ENCODE measurements at places on chromosomes 11 and 22.
A peak's percentile ranks its signal among the peaks of the same experiment; 100 is the strongest.

GRCh38 chr11:34263441-34264091, 94.2 kb downstream of the ABTB2 start:
- peak; percentile 88 for DNase-seq

- no peak for DNase-seq
These were observed 91.7 kb upstream of the GRAMD1B start for GRCh38 chr11:123338266-123338800.

GRCh38 chr11:66979336-66979980, 4.4 kb downstream of the C11orf86 start:
- DNase-seq, result peak; percentile 49

DNA sequence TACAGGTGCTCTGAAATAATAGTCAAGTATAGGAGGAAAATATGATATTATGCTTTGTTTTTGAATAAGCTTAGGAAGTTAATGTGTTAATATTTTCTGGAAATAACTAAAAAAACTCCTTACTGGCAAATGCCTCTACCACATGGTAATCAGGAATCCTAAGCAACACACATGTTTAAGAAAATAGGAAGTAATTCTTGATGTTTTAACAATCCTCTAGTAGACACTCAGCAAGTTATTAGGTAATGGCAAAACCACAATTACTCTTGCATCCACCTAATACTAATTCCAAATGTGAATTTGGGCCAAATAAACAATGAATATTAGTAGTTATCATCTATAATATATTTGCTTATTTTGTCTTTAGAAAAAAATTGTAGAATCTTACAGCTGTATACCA, 53.6 kb downstream of the SLC35F2 start:
- no peak for DNase-seq

GRCh38 chr11:72123117-72123653, 10.7 kb upstream of the ANAPC15 start:
- peak; percentile 36 for DNase-seq

GRCh38 chr11:94186342-94187203, 57.9 kb downstream of the PANX1 start:
- DNase-seq, result peak; percentile 24

DNA sequence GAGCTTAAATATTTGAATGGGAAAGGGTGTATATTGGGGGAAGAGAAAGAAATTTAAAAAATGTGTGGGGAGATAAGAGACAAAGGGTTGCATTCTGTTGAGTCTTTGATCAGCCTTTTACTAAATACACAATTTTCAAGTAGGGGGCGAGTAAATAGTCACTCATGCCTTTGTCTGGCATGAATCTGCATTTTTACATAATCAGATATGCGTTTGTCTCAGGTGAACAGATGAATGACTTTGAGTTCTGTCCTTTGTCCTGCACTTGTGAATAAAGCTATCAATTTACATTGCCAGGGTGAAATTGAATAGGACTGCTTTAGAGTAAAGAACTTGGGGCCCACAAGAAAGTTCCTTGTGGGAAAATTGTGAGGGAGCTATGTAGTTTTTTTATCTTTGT, 523.6 kb upstream of the LUZP2 start:
- DNase-seq, result no peak

DNA sequence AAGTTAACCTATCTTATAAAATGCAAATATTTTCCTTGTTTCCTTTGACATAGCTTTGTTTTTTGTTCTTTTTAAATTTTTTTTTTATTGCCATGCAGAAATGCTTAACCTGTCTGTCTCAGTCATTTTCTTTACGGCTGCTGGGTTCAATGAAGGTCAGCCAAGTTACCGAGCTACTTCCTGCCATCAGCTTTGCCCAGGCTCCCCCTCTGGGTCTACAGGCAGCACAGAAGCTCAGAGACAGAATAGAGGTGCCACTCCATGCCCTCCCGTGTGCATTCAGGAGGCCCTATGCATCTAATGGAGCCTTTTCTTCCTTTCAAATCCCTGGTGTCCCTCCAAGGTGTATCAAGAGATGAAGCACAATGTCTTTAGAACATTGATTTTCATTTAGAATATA, 411.0 kb upstream of the NARS2 start:
- no peak for DNase-seq

GRCh38 chr11:66459138-66459778, 7.4 kb upstream of the PELI3 start:
- DNase-seq, result no peak

- no peak for DNase-seq
These were observed 86.4 kb upstream of the GRK3 start for GRCh38 chr22:25478111-25478510.

- DNase-seq, result no peak
These were observed 51.7 kb upstream of the NUP160 start for GRCh38 chr11:47899801-47900200.

GRCh38 chr22:38081636-38081940, 2.4 kb downstream of the SLC16A8 start:
- DNase-seq, result no peak

- no peak for DNase-seq
These were observed 256.9 kb upstream of the CTSC start for GRCh38 chr11:88594274-88594950.

DNA sequence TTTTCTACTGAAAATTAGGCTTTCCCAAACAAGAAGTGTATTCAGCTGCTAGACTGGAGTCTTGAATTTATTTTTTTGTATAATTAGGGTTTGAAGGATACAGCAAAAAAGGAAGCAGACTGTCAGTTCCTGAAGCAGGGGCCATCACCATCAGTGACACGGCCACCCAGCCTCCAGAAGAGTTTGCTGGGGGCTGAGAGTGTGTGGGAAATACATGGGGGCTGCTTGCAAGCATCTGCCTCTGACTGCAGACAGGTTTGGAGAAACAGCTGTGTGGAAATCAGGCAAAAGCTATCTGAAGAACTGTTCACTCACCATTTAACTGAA, 23.0 kb downstream of the FZD4 start:
- DNase-seq, result no peak

DNA sequence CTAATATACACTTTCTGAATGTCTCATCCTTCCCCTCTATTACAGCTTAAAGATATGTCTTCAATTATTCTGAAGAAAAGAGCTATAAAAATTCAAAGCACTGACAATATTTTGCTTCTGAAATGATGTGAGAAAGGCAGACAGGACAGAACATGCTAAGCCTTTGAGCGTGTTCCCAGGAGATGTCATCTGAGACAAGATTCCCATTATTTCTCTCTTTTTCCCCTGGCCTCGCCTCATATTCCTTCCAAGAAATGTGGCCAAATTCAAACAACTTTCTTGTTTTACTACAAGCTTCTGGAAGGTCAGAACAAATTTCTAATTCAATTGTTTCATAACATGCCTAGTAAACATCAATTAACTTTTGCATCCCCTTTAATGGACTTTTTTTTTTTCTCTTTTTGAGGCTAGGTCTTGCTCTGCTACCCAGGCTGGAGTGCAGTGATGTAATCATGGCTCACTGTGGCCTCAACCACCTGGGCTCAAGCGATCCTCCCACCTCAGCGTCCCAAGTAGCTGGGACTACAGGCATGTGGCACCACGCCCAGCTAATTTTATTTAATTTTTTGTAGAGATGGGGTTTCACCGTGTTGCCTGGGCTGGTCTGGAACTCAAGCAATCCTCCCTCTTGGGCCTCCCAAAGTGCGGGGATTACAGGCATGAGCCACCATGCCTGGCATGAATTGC, 37.1 kb upstream of the NFRKB start:
- DNase-seq, result no peak

DNA sequence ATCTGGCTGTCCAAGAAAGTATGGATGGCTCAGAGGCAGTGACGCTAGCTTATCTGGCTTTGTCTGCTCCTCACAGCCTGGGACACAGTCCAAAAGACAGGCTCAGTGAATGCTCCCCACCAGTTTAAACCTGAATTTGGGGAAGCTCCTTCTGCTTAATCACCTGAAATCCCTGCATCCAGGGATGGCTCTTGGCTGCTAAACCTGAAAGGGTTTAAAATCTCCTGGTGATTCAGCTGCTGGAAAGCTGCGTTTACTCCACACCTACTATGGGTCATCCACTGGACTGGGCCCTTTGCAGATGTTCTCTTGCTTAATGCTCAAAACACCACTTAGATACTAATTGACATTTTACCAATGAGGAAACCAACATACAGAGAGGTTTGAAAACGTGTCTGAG, 302.0 kb upstream of the NARS2 start:
- DNase-seq, result no peak

DNA sequence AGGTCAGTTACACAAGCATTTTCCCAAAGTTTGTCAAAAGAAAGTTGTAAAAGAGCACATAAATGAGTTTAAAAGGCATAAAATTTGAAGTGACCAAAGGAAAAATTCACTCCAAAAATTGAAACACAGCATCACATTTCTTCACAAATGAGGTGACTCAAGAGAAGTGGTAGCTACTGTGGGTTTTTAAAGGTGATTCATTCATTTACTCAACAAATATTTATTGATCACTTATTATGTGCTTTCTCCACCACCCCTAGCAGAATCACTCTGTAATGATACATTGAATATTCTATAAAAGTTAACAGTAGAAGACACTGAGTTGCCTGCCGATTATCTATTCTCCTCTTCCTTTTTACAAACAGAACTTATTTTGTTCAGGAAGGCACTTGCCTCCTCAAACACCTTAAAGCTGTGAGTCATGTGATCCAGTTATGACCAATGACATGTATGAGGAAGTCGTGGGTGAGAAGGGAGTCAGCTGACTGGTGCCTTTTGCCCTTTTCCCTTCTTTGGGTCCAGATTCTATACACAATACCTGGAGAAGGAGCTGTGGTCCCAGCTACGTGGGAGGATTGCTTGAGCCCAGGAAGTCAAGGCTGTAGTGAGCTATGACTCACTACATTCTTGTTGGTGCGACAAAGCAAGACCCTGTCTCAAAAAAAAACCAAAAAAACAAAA, 67.7 kb upstream of the CLNS1A start:
- peak; percentile 36 for DNase-seq

DNA sequence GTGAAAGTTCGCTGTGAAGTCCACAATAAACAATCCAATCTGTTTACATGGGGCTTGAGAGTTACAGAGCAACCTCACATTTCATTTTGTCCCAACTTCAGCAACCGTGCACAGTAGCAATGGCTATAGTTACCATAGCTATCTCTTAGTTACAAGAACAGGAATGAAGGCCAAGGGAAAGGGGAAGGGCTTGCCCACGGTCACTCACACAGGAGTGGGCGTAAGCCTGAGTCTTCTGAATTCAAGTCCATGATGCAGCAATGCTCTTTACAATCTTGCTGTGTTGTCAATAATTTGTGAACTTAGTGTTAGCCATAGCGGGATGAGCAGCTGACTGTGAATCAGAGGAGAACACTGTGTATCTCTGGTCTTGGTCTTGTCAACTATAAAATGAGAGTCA, 102.9 kb downstream of the ADAMTS15 start:
- DNase-seq, result no peak

DNA sequence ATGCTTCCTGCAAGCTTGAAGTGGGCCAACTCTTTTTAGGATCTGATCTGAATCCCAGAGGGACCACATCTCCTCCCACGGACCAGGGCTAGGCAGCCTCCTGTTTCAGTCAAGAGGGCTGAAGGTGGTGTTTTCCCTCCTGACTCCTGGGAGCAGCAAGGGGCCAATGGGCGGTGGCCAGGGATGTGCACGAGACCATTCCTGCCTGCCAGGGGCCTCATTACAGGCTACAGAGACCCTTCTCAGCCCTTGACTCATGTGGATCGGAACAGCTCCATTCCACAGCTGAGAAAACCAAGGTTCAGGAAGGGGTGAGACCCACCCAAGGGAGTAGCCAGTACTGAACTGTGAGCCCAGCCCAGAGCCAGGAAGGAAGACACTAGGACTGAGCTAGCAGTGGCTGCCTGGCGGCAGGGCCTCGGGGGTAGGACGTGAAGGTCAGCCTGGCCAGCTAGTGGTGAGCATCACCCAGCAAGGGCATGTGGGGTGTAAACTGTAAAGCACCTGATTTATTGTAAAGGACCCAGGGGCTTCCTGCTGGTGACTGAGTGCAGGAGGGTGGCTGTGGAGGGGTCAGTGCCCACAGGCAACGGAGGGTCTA, 3.4 kb upstream of the P2RY6 start:
- DNase-seq, result no peak

DNA sequence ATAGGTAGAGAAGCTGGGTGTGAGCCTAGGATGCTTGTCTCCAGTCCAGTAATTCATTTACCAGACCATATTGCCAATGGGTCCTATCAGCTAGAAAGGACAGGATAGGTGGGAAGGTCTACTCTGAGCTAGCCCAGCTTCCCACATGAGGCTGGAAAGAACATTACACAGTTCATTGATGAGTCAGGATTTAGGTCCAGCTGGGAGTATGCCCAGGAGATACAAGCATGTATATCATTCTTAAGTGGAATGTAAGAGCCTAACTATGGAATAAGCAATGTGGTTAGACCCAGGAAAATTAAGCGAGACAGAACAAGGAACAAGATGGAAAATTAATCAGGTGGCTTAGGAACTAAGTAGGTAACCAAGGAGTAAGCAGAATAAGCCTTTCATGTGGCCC, 59.0 kb upstream of the TBCEL start:
- DNase-seq, result peak; percentile 73

GRCh38 chr22:25754527-25755202, 12.7 kb downstream of the MYO18B start:
- peak; percentile 59 for DNase-seq

- peak; percentile 73 for DNase-seq
These were observed 43.3 kb upstream of the EP300 start for GRCh38 chr22:41048791-41049717.

DNA sequence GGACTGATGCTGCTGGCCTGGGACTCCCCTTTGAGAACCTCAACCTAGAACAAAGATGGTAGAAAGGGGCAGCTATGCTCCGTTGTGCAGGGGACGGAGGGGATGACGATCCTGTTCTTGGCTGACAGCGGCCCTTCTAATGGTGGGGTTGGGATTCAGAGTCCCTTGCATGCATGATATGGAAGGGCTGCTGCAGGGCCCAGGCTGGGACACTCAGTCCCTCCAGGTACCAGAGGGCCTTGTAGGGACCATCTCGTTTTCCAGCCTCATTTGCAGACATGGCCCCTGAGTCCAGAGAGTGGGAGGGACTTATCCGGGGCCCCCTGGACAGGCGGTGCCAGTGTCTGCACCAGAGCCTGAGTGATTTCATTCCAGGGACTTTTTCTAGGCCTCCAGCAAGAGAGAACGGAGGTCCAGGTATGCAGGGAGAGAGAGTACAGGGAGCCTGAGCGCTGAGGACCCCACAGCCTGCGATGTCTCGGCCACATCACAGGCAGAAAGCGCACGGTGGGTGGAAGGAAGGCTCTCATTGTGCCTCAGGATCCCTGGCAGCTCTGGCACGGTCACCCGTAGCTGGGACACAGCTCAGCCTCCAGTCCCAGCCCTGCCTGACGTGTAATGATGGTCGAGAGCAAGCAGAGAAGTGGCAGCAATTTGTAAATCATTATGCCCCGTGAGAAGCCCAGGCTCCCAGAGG, 860.8 kb downstream of the TBC1D22A start:
- no peak for DNase-seq
